NCI-H510A treated with DMSO at 0.1 percent for 48 hours (cell line): ENCODE measurements at places on chromosomes 7 and 10.

- no peak for DNase-seq
These were observed 7.9 kb downstream of the ENTPD7 start for GRCh38 chr10:99667108-99667751.

GRCh38 chr7:101390901-101391301 lies 28.2 kb downstream of the COL26A1 start:
- DNase-seq, result no peak

DNA sequence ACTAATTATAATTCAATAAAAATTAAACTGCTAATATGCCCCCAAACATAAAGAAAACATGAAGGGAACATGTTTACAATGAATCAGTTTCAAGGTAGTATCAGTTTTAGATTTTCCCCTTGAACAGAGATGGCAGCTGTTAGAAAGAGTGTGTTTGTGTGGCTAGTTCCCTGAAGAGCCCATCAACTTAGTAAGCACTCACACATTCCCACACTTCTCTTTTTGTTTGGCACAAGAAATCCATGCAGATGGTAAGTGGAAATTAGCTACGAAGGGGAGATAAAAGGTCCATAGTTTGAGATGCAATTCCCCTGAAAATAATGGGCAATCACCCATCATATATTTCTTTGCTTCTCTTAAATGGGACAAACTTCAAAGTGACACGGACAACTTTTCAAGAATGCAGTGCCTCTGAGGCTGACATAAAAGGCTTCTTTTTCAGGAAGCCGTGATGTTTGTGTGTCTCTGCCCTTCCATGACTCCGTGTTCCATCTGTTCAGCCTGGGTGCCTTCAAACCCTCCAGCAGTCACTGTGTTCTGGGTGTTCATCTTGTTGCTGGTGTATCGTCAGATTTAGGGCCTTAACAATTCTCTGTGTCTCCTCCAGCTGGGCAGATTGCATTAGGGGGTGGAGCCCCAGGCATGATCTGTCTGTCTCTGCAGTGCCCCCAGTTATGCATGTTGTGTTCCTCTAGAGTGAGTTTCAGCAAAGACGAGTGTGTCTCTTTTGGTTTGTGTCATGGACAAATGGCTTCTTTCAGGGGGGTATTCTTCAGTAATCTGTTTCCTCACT lies 259.5 kb upstream of the NPY start:
- DNase-seq, result no peak

- DNase-seq, result no peak
These were observed 1134.4 kb downstream of the XPNPEP1 start for GRCh38 chr10:108788891-108789290.

- DNase-seq, result no peak
These were observed 57.2 kb upstream of the STEAP4 start for GRCh38 chr7:88363869-88364268.
